ENCODE measurements at places on chromosomes 3 and 15.

GRCh38 chr3:158104431-158104921 lies 1.7 kb downstream of the SHOX2 start:
- peaks cover 33% of the 10 kb centered on the region for H3K36me3 ChIP-seq
- H3K4me1 ChIP-seq, result no peaks in the 10 kb centered on the region
- H3K4me3 ChIP-seq, result peak overlapping the region; percentile 91
- no peaks in the 10 kb centered on the region for H3K27me3 ChIP-seq
- DNase-seq, result no peak
- H3K27ac ChIP-seq, result peak overlapping the region; percentile 85

DNA sequence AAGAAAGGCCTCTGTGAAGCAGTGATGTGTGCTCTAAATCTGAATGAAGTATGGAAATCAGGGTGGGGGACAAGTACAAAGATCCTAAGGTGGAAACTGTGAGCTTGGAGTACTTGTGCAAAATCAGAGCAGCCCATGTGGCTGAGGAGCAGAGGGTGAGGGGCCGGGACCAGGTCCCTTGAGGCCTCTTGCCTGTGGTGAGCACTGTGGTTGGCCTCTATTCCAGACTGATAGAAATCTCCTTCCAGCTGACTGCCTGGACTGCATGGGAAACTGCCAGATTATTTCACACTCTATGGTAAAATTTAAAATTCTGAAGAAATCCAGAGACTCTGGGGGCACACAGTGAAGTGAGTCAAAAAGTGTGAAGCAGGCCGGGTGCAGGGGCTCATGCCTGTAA lies 81.4 kb downstream of the TM4SF4 start:
- no peak overlapping the region for H3K4me3 ChIP-seq
- H3K4me1 ChIP-seq, result peaks cover 24% of the 10 kb centered on the region
- no peak for DNase-seq
- H3K36me3 ChIP-seq, result no peaks in the 10 kb centered on the region
- no peaks in the 10 kb centered on the region for H3K27me3 ChIP-seq

DNA sequence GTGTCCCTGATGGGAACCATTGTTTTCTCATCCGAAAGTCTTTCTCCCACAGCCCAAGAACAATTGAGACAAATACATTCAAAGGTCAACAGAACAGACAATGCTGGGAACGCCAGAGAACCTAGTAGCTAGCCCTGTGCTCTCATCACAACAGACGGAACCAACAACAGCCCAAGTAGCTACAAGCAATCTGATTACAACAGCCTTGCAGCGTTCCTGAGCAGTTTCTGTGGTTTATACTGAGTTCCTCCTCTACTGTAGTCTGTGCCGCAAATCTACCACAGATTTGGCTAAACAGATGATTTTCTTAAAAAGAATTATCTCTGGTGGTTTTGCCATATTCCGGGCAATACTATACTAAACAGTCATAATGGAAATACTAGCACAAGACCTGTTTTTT lies 435.6 kb downstream of the MECOM start:
- H3K27me3 ChIP-seq, result no peaks in the 10 kb centered on the region
- H3K27ac ChIP-seq, result no peak overlapping the region
- H3K36me3 ChIP-seq, result no peaks in the 10 kb centered on the region
- peaks cover 3% of the 10 kb centered on the region for H3K4me1 ChIP-seq

DNA sequence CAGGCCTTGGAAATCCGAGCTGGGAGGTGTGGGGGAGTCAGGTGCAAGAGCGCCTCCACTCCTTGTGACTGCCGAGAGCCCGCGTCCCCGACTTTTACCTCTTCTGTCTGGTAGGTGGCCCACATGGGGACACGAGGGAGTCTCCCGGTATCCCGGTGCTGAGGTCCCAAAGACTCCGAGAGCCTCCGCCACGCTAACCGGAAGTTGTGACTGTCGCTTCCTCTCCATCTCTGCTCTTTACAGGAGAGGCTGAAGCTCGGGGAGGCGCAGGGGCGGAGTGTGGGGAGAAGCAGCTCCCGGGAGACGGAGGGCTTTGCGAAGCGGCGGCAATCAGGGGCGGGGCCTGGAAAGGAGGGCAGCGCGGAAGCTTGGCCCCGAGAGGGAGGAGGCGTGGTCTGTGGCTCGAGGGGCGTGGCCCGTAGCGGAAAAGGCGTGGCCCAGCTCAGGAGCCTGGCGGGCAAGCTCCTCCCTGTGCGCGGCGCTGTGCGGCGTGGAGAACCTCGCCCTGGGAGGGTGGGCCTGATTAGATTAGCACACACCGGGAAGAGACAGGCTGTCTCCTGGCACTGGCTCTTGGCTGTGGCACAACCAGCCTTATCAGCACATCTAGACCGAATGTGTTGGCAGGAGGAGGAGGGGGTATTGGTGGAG lies 143.9 kb downstream of the GABRB3 start:
- H3K4me3 ChIP-seq, result no peak overlapping the region
- H3K27ac ChIP-seq, result no peak overlapping the region
- no peaks in the 10 kb centered on the region for H3K27me3 ChIP-seq
- H3K4me1 ChIP-seq, result no peaks in the 10 kb centered on the region
- no peak for DNase-seq

GRCh38 chr15:48084759-48085590 lies 35.8 kb upstream of the SLC24A5 start:
- H3K27ac ChIP-seq, result no peak overlapping the region
- no peak overlapping the region for H3K4me3 ChIP-seq
- peak; percentile 26 for DNase-seq
- no peaks in the 10 kb centered on the region for H3K36me3 ChIP-seq
- no peaks in the 10 kb centered on the region for H3K4me1 ChIP-seq

DNA sequence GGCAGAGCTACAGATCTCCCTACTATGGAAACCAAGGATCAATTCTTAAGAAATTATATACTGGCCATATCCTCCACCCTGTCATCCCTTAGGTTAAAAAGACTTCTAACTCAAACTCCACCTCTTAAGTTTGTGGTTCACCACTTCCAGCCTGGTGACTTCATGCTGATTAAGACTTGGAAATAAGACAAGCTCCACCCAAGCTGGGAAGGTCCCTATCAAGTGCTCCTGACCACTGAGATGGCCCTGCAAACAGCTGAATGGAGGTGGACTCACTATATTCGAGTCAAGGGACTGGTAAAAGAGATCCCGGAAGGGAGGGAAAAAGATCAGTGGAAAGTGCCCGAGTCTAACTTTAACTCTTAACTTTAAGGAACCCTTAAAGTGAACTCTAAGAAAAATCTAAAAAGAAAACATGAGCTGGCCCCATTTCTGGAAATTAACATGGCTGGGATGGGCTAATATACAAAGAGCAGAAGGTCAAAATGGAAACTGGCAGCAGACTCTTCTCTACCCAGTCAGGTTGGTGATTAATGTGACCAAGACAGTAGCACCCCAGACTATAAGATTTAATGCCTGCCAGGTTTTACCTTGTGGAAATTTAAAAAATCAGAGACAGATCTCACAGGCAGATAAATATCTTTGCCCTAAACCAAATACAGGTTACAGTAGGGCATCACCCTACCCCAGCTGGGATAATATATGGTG lies 43.9 kb downstream of the PPCDC start:
- no peaks in the 10 kb centered on the region for H3K36me3 ChIP-seq
- H3K27ac ChIP-seq, result no peak overlapping the region
- DNase-seq, result no peak
- no peaks in the 10 kb centered on the region for H3K27me3 ChIP-seq
- no peak overlapping the region for H3K4me3 ChIP-seq

DNA sequence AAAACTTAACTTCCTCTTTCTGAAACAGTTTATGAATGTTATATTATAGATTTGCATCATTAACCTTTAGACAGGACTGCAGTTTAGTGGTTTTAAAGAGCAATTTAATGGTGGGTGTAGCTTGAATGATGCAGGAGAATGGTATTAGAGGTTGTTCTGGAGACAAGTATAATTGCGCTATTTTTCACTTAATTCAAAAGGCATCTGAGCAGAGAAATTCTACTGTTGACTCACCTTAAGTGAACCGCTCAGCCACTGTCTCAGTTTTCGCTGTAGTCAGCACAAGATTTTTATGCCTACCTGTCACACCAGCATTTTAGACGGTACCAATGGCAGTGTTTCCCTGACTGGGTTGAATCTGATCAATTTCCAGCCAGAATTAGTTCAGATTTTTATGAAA lies 348.8 kb upstream of the DCBLD2 start:
- H3K4me3 ChIP-seq, result no peak overlapping the region
- no peaks in the 10 kb centered on the region for H3K36me3 ChIP-seq
- peak overlapping the region; percentile 29 for H3K27ac ChIP-seq
- no peaks in the 10 kb centered on the region for H3K27me3 ChIP-seq
- DNase-seq, result no peak
- no peaks in the 10 kb centered on the region for H3K4me1 ChIP-seq

GRCh38 chr15:32682569-32682968 lies 35.2 kb upstream of the GREM1 start:
- no peaks in the 10 kb centered on the region for H3K27me3 ChIP-seq
- no peak for DNase-seq
- peak overlapping the region; percentile 70 for H3K27ac ChIP-seq
- no peak overlapping the region for H3K4me3 ChIP-seq

GRCh38 chr3:161323926-161324621 lies 47.2 kb downstream of the SPTSSB start:
- no peak overlapping the region for H3K27ac ChIP-seq
- H3K4me3 ChIP-seq, result no peak overlapping the region
- H3K27me3 ChIP-seq, result no peaks in the 10 kb centered on the region
- no peak for DNase-seq

- H3K27ac ChIP-seq, result no peak overlapping the region
- no peaks in the 10 kb centered on the region for H3K27me3 ChIP-seq
- H3K4me3 ChIP-seq, result no peak overlapping the region
- no peaks in the 10 kb centered on the region for H3K36me3 ChIP-seq
- peaks cover 8% of the 10 kb centered on the region for H3K4me1 ChIP-seq
Observed at GRCh38 chr15:90336705-90337141, 15.4 kb upstream of the ZNF774 start.

DNA sequence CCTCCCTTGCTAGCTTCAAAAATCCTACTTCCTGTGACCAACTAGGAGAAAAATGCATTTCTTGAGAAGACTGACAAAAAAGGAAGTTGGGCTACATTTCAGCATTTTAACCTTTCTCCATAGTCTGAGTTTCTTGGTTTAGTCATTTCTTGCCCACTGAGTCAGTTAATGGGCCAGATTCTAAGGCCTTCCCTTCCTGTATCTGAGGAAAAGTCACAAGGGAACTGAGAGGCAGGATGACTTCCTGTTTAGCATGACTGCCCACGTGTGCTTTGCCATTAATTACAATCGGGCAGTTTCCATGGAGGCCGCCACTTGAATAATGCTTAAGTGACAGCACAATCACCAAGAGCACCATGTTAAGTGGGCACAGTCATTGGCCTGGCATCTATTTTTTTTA lies 794.4 kb upstream of the LMCD1 start:
- no peak overlapping the region for H3K27ac ChIP-seq
- H3K4me1 ChIP-seq, result no peaks in the 10 kb centered on the region
- H3K27me3 ChIP-seq, result no peaks in the 10 kb centered on the region
- no peak for DNase-seq
